ENCODE measurements at places on chromosomes 12 and 14.
A peak's percentile ranks its signal among the peaks of the same experiment; 100 is the strongest.

DNA sequence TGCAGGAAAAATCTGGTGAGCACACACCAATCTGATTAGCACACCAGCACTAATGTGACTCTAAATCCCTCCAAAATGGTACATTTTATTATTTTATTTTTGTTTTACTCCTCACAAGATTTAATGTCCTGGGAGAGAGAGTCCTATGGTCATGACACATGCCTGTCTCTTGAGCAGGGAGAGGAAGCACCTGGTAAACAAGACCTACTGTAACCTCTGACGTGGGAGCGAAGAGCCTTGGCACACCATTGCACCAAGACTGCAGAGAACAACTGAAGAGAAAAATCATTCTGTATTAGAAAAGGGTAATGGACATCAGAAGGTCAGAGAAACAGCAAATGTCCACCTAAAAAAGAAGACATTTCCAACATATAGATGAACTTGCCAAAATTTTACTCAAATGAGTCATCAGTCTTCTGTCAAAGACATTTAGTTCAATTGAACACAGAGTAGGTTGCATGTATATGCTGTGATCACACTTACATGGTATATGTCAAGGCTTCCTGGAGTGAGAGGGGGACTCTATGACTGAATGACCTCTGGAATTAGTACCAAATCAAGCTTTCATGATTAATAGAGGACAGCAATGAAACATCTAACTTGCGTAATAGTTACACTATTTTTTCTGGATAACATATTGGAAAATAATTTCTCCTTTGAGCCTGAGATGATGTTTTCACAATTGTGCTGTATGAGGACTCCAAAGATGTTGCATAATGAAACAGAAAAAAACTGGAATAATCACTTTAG, 186.9 kb upstream of the FLRT2 start:
- H3K27me3 ChIP-seq: no peaks in the 10 kb centered on the region
- H3K36me3 ChIP-seq: no peaks in the 10 kb centered on the region

DNA sequence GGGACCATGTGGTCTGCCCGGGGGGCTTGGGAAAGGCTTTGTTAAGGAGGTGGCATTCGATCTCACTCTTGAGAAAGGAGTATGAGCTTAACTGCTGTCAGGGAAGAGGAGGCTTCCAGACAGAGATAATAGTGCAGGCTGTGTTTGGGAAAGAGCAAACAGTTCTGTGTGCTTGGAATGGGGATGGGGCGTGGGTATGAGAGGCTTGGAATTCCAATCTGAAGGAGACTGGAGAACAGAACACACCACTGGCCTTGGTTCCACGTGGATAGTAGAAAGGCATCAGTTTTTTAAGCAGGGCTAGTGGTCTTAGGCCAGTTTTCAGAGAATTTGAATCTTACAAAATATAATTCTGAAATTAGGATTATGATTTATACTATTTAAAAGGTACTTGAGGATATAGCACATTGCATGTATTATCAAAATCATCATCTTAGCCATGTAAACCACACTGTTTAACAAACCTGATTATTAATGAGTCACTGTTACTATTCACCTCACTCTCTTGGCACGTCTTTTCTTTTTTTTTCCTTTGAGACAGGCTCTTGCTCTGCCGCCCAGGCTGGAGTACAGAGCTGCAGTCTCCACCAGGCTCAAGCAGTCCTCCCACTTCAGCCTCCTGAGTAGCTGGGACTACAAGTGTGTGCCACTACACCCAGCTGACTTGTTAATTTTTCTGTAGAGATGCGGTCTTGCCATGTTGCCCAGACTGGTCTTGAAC, 38.5 kb upstream of the KCNK13 start:
- no peaks in the 10 kb centered on the region for H3K27me3 ChIP-seq
- no peak overlapping the region for H3K27ac ChIP-seq
- H3K4me3 ChIP-seq: no peak overlapping the region
- no peaks in the 10 kb centered on the region for H3K4me1 ChIP-seq

- no peak overlapping the region for H3K4me3 ChIP-seq
- no peaks in the 10 kb centered on the region for H3K36me3 ChIP-seq
- H3K27ac ChIP-seq: peak overlapping the region; percentile 27
These were observed 85.6 kb downstream of the SYNE2 start for GRCh38 chr14:63938198-63939005.

DNA sequence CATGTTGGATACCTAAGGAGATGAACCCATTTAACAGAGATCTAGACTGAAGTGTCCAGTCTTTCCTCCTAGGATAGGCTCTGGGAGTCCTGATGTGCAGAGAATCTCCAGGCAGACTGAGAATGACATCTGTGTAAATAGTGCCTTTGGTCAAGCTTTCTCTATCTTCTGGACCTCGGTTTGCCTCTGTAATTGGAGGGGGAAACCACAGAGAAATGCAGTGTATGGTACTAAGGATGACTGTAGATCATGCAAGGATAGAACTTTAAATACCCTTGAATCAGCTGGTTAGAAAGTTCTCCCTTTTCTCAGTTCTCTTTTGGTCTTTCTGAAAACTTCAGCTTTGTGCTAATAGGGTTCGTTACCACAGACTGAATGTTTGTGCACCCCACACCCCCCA, 112.2 kb downstream of the PTPN11 start:
- DNase-seq: no peak
- H3K27ac ChIP-seq: no peak overlapping the region
- H3K4me3 ChIP-seq: no peak overlapping the region
- H3K36me3 ChIP-seq: no peaks in the 10 kb centered on the region

GRCh38 chr14:98244966-98245569, 1026.9 kb downstream of the BCL11B start:
- DNase-seq: no peak
- H3K27ac ChIP-seq: no peak overlapping the region
- H3K4me1 ChIP-seq: no peaks in the 10 kb centered on the region
- no peaks in the 10 kb centered on the region for H3K27me3 ChIP-seq
- H3K4me3 ChIP-seq: no peak overlapping the region
- no peaks in the 10 kb centered on the region for H3K36me3 ChIP-seq

GRCh38 chr12:269191-269590, 6.6 kb upstream of the SLC6A13 start:
- DNase-seq: no peak
- H3K27ac ChIP-seq: no peak overlapping the region
- H3K4me3 ChIP-seq: no peak overlapping the region
- no peaks in the 10 kb centered on the region for H3K36me3 ChIP-seq
- no peaks in the 10 kb centered on the region for H3K4me1 ChIP-seq

DNA sequence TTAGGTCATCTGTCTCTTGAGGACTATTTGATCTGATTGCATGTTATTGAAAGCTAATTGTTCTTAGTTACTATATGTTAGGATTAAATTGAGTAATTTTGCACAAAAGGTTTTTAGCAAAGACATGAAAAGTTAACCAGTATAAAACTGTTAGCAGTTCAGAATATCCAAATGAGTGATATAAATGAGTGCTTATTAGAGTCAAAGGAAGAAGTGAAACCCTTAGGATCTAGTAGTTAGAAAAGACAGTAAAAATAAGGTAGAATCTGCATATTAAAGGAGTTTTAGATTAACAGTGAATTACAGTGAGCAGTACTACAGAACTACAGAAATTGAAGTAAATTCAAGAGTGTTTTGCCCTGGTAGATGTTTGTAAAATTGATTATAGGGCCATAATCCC, 12.4 kb downstream of the RAP1B start:
- H3K4me3 ChIP-seq: no peak overlapping the region
- peaks cover 65% of the 10 kb centered on the region for H3K4me1 ChIP-seq
- DNase-seq: no peak
- no peaks in the 10 kb centered on the region for H3K27me3 ChIP-seq
- peaks cover 8% of the 10 kb centered on the region for H3K36me3 ChIP-seq

GRCh38 chr14:68397371-68397811, 395.5 kb downstream of the ZFP36L1 start:
- H3K27me3 ChIP-seq: no peaks in the 10 kb centered on the region
- no peak overlapping the region for H3K4me3 ChIP-seq
- no peak overlapping the region for H3K27ac ChIP-seq
- H3K36me3 ChIP-seq: no peaks in the 10 kb centered on the region

- H3K36me3 ChIP-seq: no peaks in the 10 kb centered on the region
- H3K4me3 ChIP-seq: no peak overlapping the region
- DNase-seq: no peak
- H3K27ac ChIP-seq: no peak overlapping the region
- no peaks in the 10 kb centered on the region for H3K27me3 ChIP-seq
- H3K4me1 ChIP-seq: no peaks in the 10 kb centered on the region
These were observed 242.5 kb upstream of the ARHGAP5 start for GRCh38 chr14:31834616-31835015.

- no peak overlapping the region for H3K4me3 ChIP-seq
- no peaks in the 10 kb centered on the region for H3K36me3 ChIP-seq
- H3K4me1 ChIP-seq: peaks cover 7% of the 10 kb centered on the region
- H3K27me3 ChIP-seq: no peaks in the 10 kb centered on the region
- no peak overlapping the region for H3K27ac ChIP-seq
These were observed 177.3 kb downstream of the EMP1 start for GRCh38 chr12:13373803-13374202.

- H3K36me3 ChIP-seq: no peaks in the 10 kb centered on the region
- no peaks in the 10 kb centered on the region for H3K4me1 ChIP-seq
- no peak overlapping the region for H3K4me3 ChIP-seq
- DNase-seq: no peak
- H3K27ac ChIP-seq: no peak overlapping the region
- H3K27me3 ChIP-seq: no peaks in the 10 kb centered on the region
These were observed 81.5 kb upstream of the KCNA1 start for GRCh38 chr12:4828176-4828575.

- H3K27ac ChIP-seq: no peak overlapping the region
- no peaks in the 10 kb centered on the region for H3K36me3 ChIP-seq
- no peak overlapping the region for H3K4me3 ChIP-seq
- no peaks in the 10 kb centered on the region for H3K27me3 ChIP-seq
- no peaks in the 10 kb centered on the region for H3K4me1 ChIP-seq
- no peak for DNase-seq
These were observed 589.5 kb downstream of the NOVA1 start for GRCh38 chr14:26008290-26008689.

GRCh38 chr12:120249875-120250795, 15.4 kb downstream of the PXN start:
- peaks cover 78% of the 10 kb centered on the region for H3K4me1 ChIP-seq
- H3K27me3 ChIP-seq: no peaks in the 10 kb centered on the region
- peaks cover 1% of the 10 kb centered on the region for H3K36me3 ChIP-seq
- H3K4me3 ChIP-seq: peak overlapping the region; percentile 49
- peak overlapping the region; percentile 75 for H3K27ac ChIP-seq

GRCh38 chr12:57868221-57868620, 21.7 kb upstream of the CTDSP2 start:
- peaks cover 43% of the 10 kb centered on the region for H3K4me1 ChIP-seq
- no peak overlapping the region for H3K4me3 ChIP-seq
- no peaks in the 10 kb centered on the region for H3K27me3 ChIP-seq
- DNase-seq: no peak

DNA sequence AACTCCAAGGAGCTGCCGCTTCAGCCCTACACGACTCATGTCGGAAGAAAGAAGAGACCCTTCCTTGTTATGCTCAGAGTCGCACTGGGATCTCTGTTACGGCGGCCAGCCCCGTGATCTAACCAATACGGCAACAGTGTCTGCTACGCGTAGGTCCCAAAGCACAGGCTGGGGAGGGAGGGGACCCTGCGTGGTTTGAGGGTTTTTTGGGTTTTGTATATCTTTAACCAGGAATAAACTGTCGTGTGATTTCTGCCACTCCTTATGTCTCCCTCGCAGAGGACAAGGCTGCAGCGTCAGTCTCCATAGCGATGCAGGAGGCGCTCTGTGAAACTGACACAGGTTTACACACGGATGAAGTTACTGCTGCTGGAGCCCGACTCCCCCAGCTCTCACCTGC, 60.0 kb upstream of the DIO3 start:
- no peaks in the 10 kb centered on the region for H3K4me1 ChIP-seq
- no peak for DNase-seq
- H3K27me3 ChIP-seq: peaks cover 26% of the 10 kb centered on the region

- peaks cover 2% of the 10 kb centered on the region for H3K36me3 ChIP-seq
- H3K4me1 ChIP-seq: no peaks in the 10 kb centered on the region
- H3K27me3 ChIP-seq: no peaks in the 10 kb centered on the region
- no peak overlapping the region for H3K27ac ChIP-seq
- DNase-seq: no peak
These were observed 157.1 kb downstream of the CALM1 start for GRCh38 chr14:90553921-90554336.

DNA sequence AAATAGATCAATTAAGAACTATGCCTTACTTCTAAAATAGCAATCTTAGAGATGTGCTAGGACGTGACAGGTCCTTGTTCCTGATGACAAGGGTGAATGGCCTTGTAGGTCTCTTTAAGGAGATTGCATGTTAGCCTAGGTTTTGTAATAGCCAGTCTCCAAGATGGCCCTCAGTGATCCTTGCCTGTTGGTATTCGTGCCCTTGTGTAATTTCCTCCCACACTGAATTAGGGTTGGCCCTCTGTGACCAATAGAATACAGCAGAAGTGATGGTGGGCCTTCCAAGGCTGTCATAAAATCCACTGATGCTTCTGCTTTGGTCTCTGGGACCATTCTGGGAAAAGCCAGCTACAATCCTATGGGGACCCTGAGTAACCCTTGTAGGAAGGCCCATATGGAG, 38.2 kb upstream of the SNX6 start:
- no peak overlapping the region for H3K4me3 ChIP-seq
- H3K36me3 ChIP-seq: no peaks in the 10 kb centered on the region
- H3K27ac ChIP-seq: no peak overlapping the region
- no peaks in the 10 kb centered on the region for H3K4me1 ChIP-seq
- no peak for DNase-seq
- H3K27me3 ChIP-seq: no peaks in the 10 kb centered on the region

DNA sequence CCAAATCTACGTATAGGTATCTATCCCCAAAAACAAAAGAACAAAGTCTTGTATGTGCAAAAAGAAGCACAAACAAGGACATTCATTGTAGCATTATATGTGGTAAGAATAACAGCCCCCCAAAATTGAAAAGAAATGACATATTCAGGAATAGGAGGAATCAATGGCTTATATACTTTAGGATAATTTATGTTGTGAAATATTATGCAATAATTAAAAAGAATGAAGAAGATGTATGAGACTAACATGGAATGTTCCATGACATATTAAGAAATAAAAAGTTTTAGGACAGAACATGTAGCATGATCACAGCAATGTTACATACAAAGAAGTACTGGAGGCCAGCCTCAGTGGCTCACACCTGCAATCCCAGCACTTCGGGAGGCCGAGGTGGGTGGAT, 9.1 kb downstream of the SMCO2 start:
- no peak overlapping the region for H3K4me3 ChIP-seq
- H3K4me1 ChIP-seq: no peaks in the 10 kb centered on the region
- H3K27me3 ChIP-seq: no peaks in the 10 kb centered on the region
- no peak overlapping the region for H3K27ac ChIP-seq
- H3K36me3 ChIP-seq: no peaks in the 10 kb centered on the region
- DNase-seq: no peak

GRCh38 chr14:78927261-78927660, 757.1 kb downstream of the NRXN3 start:
- DNase-seq: no peak
- no peak overlapping the region for H3K27ac ChIP-seq
- no peak overlapping the region for H3K4me3 ChIP-seq
- no peaks in the 10 kb centered on the region for H3K36me3 ChIP-seq
- no peaks in the 10 kb centered on the region for H3K27me3 ChIP-seq
- no peaks in the 10 kb centered on the region for H3K4me1 ChIP-seq

- no peaks in the 10 kb centered on the region for H3K27me3 ChIP-seq
- H3K36me3 ChIP-seq: no peaks in the 10 kb centered on the region
- no peak for DNase-seq
- H3K27ac ChIP-seq: no peak overlapping the region
These were observed 139.6 kb downstream of the PRKCH start for GRCh38 chr14:61460718-61461611.
